A549 (cell line): ENCODE measurements at places on chromosomes 2 and 18. TPM values are rescaled to one million over a fixed set of nuclear protein-coding genes. Genes with fewer than 3 reads are reported as not detected.
A peak's percentile ranks its signal among the peaks of the same experiment; 100 is the strongest.

DNA sequence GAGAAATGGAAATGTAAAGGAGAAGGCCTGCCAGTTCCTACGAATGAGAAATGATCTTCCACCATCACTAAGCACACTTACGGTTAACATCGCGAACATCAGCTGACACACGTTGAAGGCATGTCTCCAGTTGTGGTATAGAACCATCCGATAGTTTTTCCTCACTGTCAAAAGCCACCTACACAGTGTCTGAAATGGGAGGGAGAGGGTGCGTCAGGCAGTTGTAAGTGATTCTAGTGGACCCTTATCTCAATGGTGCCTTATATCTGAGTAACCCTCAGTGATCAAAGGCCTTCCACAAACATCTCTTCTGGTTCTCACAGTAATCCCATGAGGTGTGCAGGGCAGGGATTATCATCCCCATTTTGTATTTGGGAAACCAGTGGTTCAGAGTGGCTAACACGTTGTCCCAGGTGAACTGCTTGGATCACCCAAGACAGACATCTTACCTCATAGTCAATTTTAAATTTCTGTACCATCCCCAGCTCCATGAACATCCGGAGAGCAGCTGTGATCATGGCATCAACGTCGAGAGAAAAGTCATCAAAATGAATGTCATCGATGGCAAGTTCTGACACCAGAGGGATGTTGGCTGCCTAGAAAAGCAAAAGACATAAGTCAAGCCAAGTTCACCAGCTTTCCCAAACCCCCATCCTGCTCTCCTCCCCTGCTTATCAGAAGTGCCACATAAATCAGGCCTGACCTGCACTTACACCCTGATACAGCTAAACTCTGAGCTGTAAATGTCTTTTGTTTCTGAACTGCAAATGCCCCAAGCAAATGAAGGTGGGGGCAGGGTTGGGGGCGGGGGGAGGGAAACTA is 335.2 kb downstream of the AGPS start:
- DNase-seq, result no peak

- DNase-seq, result no peak
These were observed 2.0 kb downstream of the GDF7 start for GRCh38 chr2:20668871-20669475.

- DNase-seq, result peak; percentile 50
These were observed 35.6 kb downstream of the GLI2 start for GRCh38 chr2:120771111-120771780.

- peak; percentile 21 for DNase-seq
These were observed 231.6 kb upstream of the SMAD2 start for GRCh38 chr18:48161911-48162698.

The NTSR2 gene
- not detected in 3 replicates for polyA plus RNA-seq

The XPO1 gene
- polyA plus RNA-seq, result 152 to 154 TPM (median 153 TPM) in 3 replicates

DNA sequence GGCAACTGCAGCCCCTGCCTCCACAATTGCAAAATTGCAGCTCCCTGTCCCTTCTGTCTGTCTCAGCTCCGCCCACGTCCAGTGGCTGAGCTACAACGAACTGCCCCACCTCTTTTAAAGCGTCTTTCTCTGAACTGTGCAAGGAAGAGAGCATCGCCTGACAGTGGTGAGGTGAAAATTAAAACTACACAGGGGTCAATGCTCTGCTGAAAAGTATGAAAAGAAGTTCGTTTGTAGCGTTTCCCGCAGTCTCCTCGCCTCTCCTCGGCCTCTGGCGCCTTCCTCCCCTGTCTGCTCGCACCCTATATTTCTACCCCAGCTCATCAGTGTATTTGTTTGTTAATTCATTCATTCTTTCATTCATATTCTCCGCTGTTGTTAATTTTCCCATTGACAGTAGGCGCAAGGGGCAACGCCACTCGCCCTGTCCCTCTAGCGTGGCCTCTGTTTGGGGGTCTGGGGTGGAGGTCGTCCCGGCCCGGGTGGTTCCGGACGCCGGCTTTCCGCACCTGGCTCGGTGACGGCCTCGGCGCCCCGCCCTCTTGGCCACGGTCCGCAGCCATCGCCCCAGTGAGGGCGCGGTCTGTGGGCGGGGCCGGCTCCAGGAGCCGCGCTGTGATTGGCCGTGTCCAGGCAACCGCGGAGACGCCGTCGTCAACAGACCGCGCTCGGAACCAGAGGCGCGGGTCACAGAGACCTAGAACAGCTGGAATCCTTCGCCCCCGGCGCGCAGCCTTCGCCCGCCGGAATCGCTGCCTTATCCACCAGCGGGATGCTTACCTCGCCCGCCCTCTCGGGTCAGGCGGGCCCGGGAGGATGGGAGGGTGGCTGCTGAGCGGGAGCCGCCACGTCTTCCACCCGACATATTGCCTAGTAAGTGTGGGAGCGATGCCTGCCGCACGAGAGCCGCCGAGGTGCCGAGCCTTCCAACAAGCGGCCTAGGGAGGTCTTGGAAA is at the start of gene VWA3B:
Gene VWA3B, plus strand, starts transcription at position 677 of the 956 bp plus-strand sequence. CDS start 5,926 bp downstream, outside the sequence.
- peak; percentile 75 for DNase-seq

The PIEZO2 gene
- 1.4 to 1.8 TPM (median 1.6 TPM) in 3 replicates for polyA plus RNA-seq

The HAUS1 gene
- polyA plus RNA-seq, result 55.5 to 59.7 TPM (median 55.8 TPM) in 3 replicates

DNA sequence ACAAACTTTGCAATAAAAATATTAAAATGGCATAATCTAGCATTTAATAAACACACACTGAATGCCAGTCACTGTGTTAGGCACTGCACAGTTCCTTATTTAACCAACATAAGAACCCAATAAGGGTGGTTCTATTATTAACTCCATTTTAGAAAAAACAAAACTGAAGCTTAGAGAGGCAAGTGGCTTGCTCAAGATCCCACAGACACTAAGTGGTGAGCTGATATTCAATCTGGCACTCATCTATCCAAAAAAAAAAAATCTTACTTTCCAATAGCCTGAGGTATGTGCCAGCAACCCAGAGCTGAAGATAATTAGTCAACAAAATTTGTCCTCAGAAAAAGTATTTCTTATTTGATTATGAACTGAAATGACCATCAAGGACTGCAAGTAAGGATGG is 799 bp downstream of the CYTIP start:
- no peak for DNase-seq

The C1QL2 gene
- polyA plus RNA-seq, result not detected in 3 replicates

GRCh38 chr2:74577448-74577847 is 22.9 kb downstream of the DOK1 start:
- no peak for DNase-seq

- no peak for DNase-seq
These were observed 161.1 kb downstream of the EN1 start for GRCh38 chr2:118686346-118686745.
